ENCODE measurements at places on chromosomes 7 and 10.

GRCh38 chr10:3382092-3382491, 209.5 kb upstream of the PITRM1 start:
- no peak for DNase-seq

- no peak for DNase-seq
These were observed 101.5 kb downstream of the FOXL3 start for GRCh38 chr7:391411-391951.

GRCh38 chr10:73248259-73248724, 1.2 kb upstream of the DNAJC9 start:
- DNase-seq: no peak

DNA sequence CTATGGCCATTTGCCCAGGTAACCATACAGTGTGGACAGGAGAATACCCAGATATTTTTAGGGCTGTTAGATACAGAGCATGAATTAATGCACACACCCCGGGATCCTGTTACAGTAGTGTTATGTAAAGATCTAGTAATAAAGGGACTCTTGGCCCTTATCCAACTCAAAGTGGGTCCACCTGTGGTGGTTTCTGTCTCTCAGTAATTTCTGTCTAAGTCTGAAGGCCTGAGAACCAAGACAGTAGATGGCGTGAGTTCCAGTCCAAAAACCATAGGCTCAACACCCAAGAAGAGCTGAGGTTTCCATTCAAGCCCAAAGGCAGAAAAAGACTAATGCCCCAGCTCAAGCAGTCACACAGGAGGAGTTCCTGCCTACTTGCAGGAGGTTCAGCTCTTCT, 277.7 kb downstream of the ZEB1 start:
- DNase-seq: no peak

DNA sequence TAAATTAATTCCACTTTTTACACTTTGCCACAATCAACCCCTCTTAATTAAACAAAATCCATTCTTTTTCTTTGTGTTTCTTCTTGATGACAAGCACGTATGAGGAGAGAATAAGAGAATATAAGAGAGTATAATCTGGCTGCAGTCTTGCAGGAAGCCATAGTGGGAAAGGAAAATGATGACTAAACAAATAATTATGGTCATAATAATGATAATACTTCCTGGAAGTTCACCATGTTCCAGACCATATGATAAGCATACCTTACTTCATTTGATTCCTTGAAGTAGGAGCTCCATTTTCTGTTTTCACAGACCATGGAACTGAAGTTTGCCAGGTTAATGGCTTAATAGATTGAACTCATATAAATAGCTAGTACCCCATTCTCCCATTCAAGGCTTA, 237.8 kb downstream of the SEMA3D start:
- DNase-seq: no peak

GRCh38 chr7:151381348-151382078, 28.3 kb downstream of the WDR86 start:
- DNase-seq: peak; percentile 67

DNA sequence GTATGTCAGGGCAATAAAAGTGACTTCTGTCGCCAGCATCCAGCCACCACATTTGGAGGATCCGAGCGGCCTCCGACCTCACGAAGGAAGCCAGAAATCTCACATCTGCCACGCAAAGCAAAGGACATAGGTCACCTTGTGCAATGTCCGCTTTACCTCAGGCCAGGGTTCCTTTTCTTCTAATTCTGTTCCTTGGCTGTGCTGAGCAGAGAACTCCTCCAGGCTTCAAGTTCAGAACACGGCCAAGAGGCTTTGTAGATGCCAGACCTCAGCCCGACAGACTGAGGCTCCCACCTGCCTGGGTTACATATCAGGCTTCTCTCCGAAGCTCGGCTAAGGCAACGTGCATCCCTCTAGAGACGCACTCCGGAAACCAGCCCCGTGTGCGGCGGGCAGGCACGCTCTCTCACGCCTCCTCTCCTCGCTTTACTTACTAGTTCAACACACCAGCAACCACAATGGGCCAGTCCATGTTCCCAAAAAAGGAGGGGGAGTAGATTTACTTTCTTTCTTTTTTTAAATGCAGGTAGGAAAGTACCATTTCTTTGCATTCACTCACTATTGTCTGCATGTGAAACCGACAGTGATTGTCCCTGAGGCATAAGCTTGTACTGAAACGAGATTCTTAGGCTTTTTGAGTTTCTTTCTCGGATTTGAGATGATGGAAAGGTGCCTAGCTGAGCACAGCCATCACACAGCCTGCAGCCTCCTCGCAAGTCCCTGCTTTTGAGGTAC, 122.4 kb upstream of the AFAP1L2 start:
- DNase-seq: peak; percentile 97

DNA sequence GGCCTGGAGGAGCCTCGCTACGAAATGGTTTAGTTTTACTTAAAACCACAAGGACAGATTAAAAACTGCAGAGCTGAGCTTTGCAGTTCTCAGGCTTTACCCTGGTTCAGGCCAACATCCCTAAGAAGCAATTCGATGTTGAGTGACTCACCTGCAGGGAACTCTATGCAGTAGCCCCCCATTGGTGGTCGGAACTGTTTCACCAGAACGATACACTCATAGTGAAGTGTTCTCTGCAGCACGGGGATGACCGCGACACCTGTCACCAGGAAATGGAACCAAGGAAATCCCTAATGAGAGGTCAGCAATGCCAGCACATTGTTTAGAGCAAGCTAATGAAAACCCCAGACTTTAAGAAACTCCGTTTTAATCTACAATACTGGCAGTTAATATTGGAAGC, 18.0 kb downstream of the NUDT5 start:
- no peak for DNase-seq

GRCh38 chr10:117631276-117632145, 89.0 kb downstream of the EMX2 start:
- no peak for DNase-seq

DNA sequence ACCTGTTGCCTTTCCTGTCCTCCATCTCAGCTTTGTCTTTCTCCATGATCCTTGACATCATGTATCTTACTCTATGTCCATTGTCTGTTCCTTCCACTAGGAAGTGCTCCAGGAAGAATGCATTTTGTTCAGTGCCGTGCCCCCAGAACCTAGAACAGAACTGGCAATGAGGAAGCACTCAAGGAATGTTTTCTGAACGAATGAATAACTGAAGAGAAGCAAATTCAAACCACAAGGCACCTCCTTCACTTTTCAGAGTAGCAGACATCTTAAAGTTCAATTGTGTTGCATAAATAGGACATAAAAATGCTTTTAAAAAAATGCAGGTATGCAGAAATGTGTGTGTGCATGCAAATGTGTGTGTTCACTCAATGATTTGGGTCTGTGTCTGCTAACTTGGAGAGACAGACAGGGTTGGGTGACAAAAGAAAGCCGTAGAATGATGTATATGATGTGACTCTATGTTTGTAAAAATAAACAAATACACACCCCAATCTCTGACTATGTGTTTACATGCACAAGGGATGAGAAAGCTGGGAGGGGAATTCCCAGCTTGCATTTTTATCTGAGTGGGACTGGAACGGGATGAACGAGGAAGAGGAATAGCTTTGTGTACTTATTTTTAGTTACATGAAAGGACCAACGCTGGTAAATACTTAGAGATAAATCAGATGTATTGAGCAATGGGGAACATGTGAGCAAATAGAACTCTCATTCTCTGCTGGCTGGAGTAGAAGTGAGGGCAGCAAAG, 237.7 kb downstream of the FANK1 start:
- DNase-seq: peak; percentile 41

- DNase-seq: peak; percentile 52
These were observed 168.5 kb downstream of the LCOR start for GRCh38 chr10:97000487-97001182.

GRCh38 chr7:158868764-158869410, 12.5 kb downstream of the DYNC2I1 start:
- DNase-seq: no peak

- no peak for DNase-seq
These were observed 356.4 kb downstream of the TNS3 start for GRCh38 chr7:47225387-47226131.

DNA sequence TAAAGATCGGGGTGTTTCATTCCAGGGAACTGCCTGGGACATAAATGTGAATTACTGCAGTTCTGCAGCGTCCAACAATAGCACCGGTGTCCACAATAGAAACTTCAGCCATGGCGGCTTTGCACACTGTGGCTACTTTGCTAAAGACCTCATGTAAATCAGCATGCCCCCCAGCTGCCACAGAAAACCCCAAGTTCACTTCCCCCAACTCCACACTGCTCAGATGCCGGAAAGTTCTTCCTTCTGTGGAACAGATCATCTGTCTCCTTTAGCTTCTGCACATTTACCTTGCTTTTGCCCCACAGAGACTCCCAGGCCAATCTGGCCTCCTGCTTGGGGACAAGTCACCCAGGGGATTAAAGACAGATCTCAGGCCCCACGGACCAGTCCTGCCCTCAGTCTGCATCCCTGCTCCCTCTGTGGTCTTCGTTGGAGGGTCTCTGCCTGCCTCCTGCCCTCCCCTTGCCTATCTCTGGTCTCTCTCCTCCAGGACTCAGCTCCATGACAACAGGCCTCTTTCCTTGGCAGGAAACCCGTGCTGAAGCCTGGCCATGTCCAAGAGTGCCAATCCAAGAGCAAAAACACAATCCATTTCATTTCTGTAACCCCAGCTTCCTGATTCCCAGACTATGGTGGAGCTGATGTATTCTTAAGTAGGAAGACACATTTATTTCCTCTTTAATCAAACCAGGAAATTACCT, 403.2 kb downstream of the RPS24 start:
- no peak for DNase-seq

DNA sequence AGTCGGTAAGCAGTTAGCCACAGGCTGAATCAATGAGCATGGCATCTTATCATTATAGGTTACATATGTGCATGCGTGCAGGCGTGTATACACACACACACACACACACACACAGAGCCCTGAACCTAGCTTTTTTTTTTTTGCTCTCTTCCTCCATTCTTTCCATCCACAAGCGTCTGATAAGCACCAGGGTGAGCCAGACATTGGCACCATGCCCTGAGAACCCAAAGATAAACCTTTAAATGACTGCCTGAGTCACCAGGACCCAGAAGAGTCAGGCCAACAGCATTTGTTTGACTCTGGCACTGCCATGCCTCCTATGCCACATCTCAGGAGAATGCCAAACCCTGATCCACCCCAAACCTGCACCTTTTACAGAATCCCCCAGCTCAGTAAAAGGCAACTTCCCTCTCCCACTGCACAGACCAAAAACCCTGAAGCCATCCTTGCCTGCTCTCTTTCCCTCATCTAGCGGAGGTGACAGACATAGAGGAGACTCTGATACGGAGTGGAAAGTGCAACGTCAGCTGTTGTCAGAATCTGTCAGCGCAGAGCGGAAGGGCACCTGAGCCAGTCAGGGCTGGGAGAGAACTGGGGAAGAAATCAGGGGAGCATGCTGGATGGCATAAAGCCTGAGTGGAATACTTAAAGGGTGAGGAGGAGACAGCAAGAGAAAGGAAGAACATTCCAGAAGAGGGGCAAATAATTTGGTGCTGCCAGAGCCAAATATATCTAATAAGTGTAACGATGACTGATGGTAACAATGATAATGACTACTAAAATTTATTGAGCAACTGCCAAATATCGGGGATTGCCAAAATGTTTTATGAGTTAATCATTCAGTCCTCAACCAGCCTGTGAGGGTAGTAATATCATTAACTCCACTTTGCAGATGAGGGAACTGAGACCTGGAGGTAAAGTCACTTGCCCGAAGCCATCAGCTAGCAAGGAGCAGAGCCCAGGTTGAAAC, 3.2 kb downstream of the PARP12 start:
- DNase-seq: peak; percentile 69

- peak; percentile 61 for DNase-seq
These were observed 304.7 kb downstream of the CDK14 start for GRCh38 chr7:90900628-90901356.

DNA sequence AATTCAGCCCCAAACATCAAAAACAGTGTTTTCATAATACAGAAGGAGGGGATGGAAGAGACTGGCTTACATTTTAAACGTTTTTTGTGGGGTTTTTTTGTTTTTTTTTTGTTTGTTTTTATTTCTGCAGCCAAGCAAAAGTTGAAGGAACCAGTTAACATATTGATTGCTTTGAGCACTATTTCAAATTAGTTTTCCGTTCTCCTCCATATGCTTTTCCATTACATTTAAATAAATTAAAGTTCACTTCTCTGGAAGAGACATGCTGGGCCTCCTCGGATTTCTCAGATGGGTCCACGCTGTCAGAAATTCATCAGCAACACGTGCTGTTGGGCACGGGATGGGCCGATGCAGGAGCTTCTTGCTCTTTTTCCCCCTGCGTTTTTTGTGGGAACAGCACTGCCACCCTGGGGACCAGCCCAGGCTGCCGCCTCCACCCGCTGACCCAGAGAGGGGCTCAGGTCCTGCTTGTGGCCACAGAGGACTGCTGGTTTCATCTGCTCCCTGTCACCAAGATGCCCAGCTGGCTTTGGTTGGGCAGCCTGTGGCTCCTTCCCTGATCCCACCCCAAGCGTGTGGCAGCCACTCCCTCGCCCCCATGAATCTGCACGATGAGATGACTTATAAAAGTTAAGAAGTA, 67.7 kb upstream of the CHST15 start:
- no peak for DNase-seq

GRCh38 chr10:44463511-44464121, 78.7 kb upstream of the CXCL12 start:
- DNase-seq: no peak

DNA sequence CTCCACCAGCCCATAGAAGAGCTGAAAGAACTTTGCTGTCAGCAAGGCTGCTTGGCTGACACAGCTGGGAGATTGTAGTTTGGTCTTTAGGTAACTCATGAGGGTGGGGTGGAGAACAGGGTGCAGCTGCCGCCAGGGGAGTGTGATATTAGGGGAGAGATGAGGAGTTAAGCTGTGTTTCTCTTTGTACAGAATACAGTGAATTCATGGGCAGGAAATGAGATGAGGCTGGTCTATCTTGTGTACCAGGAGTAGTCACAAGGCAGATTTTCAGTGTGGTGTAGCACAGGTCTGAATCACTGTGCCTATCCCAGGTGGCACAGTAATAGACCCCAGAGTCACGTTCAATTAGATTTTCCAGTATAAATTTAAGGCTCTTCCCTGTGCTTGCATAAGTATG, 56.6 kb upstream of the TARP start:
- no peak for DNase-seq

DNA sequence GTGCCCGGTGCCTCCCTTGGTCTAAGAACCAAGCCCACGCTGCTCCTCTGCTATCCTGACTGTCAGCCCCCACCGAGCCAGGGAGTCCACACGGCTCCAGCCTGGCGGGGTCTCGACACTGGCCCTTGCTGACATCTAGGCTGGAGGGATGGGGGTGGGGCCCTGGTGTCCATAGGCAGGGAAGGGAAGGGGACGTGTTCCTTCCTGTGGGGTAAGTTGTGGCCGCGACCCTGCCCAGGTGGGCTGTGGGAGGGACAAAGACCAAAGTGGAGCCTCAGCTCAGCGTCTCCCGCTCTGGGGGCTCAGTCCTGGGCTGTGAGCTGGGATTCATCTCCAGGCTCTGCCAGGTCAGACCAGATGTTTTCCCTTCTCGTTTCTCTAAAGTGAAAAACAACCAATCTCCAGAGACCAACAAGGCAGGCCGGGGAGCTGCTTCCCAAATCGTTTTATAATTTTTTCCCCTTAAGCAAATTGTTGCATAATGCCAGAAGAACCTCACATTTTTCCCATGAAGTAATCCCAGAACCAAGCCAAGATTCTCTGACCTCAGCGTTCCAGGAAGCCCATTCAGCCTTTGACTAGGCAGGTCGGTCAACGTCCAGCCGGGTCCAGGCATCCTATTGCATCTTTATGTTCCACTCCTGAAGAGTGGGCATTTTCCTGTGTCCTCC, 101.2 kb downstream of the RGS10 start:
- no peak for DNase-seq

- no peak for DNase-seq
These were observed 102.3 kb downstream of the HECTD2 start for GRCh38 chr10:91512458-91512857.
